ENCODE measurements at places on chromosomes 12 and 14.

DNA sequence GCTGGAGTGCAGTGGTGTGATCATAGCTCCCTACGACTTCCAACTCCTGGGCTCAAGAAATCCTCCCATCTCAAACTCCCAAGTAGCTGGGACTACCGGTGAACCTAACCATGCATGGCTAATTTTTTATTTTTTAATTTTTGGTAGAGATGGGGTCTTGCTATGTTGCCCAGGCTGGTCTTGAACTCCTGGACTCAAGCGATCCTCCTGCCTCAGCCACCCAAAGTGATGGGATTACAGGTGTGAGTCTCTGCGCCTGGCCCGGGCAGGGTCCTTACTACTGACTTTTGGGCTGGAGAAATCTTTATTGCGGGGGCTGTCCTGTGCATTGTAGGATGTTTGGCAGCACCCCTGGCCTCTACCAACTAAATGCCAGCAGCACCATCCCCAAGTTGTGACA is 44.4 kb upstream of the MED13L start:
- DNase-seq: no peak

DNA sequence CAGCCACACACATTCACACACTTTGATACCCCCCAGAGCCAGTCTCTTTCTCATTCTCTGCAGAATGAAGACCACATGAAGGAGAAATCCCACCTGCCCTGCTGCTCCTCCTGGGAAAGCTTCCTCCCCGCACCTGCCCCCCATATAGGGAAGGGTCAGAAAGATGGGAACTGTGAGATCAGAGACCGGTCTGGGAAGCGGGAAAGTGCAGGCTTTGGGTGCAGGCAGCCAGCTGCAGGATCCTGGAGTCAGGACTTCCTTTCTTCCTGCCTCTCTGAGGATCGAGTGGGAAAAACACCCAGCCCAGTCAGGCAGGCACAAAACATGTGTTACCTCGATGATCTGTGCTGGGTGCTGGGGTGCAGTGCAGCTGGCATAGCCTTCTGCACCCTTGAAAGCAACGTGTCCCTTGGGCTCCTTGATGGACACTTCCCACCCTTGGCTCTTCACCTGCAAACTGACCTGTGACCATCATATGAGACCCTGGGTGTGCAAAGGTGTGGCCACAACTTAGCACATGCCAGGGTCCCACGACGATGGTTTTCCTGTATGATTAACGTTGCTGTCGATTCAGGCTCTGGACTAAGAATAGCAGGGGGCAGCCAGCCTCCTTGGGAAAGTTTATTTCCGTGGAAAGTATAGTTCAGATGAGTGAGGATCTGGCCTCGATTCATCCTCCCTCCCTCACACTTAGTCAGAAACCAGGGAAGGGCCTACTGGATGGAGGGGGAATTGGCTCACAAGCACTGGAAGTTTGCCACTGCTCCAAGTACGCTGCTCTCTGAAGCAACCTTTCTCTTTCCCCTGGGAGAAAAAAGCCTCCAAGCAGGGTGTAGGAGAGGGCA is 105.4 kb upstream of the MED13L start:
- DNase-seq: no peak

GRCh38 chr14:66231820-66232219 is 254.4 kb upstream of the CCDC196 start:
- DNase-seq: no peak

- DNase-seq: no peak
These were observed 40.4 kb downstream of the TMCC3 start for GRCh38 chr12:94609917-94610443.

- peak; percentile 92 for DNase-seq
These were observed 45.8 kb upstream of the PNMA1 start for GRCh38 chr14:73759714-73760597.

DNA sequence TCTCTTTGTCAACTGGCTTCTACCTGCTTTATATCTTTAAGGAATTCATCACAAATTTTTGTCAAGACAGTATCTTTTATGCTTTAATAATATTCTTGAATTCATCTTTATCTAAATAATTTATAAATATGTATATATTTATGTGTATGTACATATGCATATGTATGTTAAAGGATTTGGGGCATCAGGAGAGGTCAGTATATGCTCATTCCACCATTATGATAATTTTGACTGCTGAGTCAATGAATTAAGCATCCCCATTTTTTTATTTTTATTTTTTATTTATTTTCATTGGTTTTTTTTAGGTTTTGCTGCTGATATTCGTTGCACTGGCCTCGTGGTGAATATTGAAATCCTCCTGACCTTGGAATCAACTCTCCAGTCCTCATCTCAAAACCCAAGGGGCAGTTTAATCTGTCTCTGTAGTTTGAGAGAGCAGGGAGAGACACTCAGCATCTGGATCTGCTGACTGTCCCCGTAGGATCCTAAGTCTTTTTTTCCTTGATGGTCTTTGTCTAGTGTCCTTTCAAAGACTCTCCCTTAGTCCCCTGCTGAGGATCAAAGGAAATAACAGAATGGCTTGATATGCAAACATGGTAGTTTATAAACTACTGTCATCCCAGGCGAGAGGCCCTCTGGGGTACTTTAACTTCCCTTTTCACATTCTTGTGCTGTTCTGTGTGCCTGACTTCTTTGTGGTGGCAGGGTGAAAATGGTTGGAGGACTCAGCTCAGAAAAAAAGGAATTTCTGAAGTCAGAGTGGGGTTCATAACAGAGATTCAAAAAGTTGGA is 218.7 kb downstream of the DIO2 start:
- no peak for DNase-seq
